IPS DF 6.9 (cell line): ENCODE measurements at places on chromosomes 4 and X.

DNA sequence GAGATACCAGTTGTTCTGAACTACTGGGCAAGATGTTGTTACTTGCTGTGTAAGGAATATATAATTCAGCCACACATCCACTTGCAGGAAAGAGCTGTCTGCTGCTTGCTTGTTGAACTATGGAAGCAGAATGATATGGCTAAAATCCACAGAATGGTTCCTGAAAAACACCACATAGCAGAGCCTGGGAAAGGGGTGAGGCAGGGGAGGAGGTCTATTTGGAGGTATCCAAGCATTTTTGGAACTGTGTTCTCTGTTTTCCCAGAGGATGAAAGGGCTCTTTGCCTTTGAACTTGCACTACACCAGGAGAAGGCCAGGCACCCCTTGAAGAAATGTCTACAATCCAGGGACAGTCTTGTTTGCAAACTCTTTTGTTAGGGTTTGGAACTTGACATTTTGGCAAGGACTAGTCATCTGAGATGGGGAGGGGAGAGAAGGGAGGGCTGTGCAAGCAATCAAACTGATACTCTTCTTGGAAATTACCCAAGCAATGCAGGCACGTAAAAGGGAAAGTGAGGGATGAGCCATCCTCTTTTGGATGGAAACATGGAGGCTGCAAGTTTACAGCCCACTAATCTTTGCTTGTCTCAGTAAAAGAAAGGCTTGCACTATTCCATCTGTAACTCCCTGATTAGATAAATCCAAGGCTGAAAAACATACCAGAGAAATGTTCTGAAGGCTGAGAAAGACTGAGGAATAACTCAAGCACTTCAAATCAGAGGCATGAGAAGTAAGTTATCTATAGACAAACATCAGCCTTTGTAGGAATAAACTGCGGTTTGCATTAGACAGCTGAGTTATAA, 141.0 kb downstream of the TSPAN5 start:
- DNase-seq: no peak

DNA sequence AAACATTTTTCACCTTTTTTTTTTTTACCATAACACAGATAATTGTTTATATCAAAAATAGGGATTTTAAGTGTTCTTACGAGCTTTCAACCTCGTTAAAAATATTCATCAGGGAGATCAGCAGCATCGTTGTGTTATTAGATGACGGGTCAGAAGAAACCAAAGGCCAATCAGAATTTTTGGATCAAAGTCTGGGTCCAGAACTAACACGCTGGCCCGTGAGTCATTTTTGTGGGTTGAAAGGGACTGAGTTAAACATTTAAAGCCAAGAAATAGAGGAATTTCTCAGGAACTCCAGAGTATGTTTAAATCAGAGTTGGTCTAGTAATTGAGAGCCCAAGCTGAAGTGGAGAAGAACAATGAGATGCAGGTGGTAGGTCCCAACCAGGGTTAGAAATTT, 170.8 kb downstream of the TLL1 start:
- no peak for DNase-seq

GRCh38 chrX:2576793-2577192, 76.0 kb upstream of the DHRSX start:
- DNase-seq: no peak

DNA sequence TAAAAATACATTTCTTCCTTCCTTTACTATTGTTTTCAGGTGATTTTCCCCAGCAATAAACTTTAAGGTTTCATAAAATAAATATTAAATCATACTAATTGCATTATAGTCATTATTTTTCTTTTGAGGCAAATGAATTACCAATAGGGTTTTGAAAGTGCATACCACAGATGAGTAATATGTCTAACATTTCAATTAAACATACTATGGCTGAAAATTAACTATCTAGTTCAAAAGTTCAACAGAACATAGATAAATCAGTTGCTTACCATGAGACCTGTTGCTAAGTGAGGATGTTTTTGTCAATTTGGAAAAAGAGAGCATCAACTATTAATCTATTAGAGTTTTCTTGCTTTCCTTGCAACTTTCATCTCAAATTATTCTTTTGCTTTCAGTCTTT, 35.0 kb downstream of the NPY5R start:
- DNase-seq: no peak

DNA sequence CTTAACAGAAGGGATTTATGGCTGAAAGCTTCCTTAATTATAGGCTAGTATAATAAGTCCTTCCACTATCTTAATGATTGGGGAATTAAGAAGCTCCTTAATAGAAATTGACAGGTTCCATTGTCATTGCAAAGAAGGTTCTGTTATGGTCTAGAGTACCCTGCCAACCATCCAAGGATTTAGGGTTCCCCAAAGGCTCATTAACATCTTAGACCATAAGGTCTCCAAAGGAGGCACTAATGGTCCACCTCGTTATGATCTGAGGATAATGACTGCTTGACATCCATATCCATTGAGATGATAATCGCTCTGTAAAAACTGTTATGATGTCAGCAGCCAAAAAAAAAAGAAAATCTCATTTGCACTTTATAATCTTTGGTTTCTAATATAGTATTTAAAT, 441.6 kb downstream of the GBA3 start:
- no peak for DNase-seq

- no peak for DNase-seq
Measured at GRCh38 chr4:101025755-101026154, 321.6 kb downstream of the PPP3CA start.

- DNase-seq: no peak
Measured at GRCh38 chr4:107133965-107134653, 98.0 kb upstream of the DKK2 start.

DNA sequence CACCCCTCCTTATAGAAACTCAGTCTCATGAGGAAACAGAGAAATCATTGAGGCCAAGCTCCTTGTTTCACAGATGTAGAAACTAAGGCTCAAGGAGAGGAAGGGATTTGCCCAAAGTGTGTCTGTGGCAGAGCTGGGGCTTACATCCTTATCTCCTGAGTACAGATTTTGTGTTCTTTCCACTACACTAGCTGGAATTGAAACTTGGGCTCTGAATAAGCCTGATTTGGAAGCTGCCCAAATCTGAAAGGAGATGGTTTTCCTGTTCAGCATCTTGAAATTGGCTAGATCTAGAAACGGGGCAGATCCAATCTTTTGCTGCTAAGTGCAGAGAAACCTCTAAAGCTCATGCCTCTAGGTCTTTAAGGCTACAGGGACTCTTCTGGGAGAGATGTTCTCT, 24.3 kb downstream of the AWAT2 start:
- no peak for DNase-seq
